ENCODE measurements at places on chromosomes 3 and 15.

DNA sequence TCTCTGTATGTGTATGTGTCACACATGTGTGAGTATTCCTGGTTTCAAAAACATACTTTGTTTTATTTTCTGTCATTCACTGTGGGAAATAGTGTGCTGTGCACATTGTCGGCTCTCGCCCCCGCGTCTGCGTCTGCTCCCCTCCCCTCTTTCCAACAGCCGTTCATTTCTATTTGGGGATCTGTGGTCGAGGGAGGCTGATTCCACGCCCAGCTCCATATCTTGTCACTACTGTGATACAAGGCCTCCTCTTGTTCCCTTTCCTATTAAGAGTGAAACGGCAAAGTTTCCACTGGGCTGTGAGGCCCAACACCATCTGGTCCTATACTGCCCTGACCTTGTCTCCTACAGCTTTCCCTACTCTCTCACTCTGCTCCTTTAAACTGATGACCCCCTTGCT, 172.5 kb upstream of the LRIG1 start:
- H3K36me3 ChIP-seq: no peaks in the 10 kb centered on the region
- H3K4me1 ChIP-seq: no peaks in the 10 kb centered on the region
- no peaks in the 10 kb centered on the region for H3K27me3 ChIP-seq
- no peak overlapping the region for H3K27ac ChIP-seq

DNA sequence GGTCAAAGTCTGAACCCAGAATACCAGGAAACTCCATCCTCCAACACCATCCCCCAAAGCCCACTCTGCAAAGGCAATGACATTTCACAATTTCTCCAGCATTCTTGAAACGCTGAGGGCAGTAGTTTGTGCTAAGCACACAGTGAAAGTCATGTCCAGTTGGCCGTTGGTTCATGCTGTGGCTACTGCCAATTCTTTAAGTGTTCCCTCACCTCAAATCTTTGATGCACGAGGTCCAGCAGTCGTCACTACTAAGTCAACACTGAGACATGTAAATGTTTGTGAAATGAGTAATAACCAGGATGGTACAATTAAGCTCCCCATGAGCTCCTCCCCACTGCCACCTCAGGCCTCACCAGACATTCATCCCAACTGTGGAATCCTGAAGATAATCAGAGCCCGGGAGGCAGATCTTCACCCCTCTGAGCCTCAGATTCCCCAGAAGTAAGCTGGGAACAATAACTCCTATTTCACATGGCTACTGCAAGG, 7.0 kb downstream of the SUCLG2 start:
- no peak for DNase-seq
- H3K27ac ChIP-seq: no peak overlapping the region
- H3K27me3 ChIP-seq: no peaks in the 10 kb centered on the region

DNA sequence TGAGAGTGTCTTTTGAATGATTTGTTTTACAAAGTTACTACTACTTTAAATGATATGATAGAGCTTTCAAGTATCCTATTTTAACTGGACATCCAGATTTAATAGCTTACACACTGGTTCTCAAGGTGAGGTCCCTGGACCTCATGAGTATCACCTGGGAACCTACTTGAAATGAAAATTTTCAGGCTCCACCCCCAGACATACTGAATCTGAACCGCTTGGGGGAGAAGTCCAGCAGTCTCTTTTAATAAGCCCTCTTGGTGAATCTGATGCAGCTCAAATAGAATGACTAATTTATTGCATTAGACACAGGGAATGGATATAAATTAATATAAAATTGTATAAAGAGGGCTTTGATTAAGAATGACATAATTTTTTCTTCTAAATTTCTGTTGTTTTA, 29.4 kb upstream of the SLITRK3 start:
- H3K36me3 ChIP-seq: no peaks in the 10 kb centered on the region
- H3K27ac ChIP-seq: no peak overlapping the region
- no peaks in the 10 kb centered on the region for H3K4me1 ChIP-seq
- no peak overlapping the region for H3K4me3 ChIP-seq

GRCh38 chr3:98514948-98515347, 7.8 kb downstream of the CLDND1 start:
- H3K4me1 ChIP-seq: peaks cover 61% of the 10 kb centered on the region
- H3K36me3 ChIP-seq: peaks cover 78% of the 10 kb centered on the region
- H3K4me3 ChIP-seq: no peak overlapping the region
- no peaks in the 10 kb centered on the region for H3K27me3 ChIP-seq

DNA sequence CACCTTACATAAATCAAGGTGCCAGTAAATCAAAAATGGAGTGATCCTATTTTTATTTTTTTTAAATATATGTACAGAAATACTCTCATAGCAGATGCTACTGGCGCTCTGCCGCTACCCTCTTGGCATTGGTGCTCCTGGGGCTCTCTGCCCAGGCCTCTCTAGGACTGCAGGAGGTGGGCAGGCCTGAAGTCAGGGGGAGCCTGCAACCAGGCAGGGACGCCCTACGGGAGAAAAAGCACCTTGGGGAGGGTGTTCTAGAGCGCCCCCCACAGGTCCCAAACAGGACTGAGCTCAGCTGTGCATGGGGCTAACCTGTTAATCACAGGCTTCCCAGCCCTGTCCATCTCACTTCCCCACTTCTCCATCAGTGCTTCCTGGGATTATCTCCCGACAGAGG, 192.5 kb downstream of the SHQ1 start:
- DNase-seq: no peak
- H3K4me1 ChIP-seq: peaks cover 22% of the 10 kb centered on the region
- no peaks in the 10 kb centered on the region for H3K27me3 ChIP-seq
- no peak overlapping the region for H3K27ac ChIP-seq
- H3K36me3 ChIP-seq: no peaks in the 10 kb centered on the region

GRCh38 chr3:28028554-28028953, 212.9 kb upstream of the CMC1 start:
- H3K4me1 ChIP-seq: no peaks in the 10 kb centered on the region
- no peak overlapping the region for H3K4me3 ChIP-seq
- DNase-seq: no peak
- no peaks in the 10 kb centered on the region for H3K36me3 ChIP-seq
- no peak overlapping the region for H3K27ac ChIP-seq
- no peaks in the 10 kb centered on the region for H3K27me3 ChIP-seq

- no peaks in the 10 kb centered on the region for H3K36me3 ChIP-seq
- peaks cover 92% of the 10 kb centered on the region for H3K4me1 ChIP-seq
- DNase-seq: no peak
- peak overlapping the region; percentile 42 for H3K4me3 ChIP-seq
Measured at GRCh38 chr3:128486681-128487537, 6.1 kb downstream of the GATA2 start.

DNA sequence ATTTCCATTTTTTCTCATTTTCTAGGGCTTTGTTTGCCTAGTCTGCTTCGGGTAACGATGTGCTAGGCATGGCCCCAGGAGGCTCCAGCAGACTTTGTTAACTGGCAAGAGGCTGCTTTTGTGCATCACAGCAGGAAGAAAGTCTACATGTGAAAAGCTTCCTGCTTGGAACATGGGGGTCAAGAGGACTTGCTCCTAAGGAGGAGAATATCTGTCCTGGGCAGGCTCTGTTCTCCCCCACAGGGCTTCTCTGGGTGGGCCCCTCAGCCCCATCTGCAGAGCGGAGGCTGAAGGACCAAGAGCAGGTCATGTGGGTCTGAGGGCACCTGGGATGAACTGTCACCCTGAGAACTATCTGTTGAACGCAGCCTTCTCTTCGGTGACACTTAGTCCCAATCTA, 94.7 kb downstream of the CCNL1 start:
- no peak overlapping the region for H3K27ac ChIP-seq
- no peak overlapping the region for H3K4me3 ChIP-seq
- no peaks in the 10 kb centered on the region for H3K4me1 ChIP-seq
- DNase-seq: no peak
- no peaks in the 10 kb centered on the region for H3K27me3 ChIP-seq

GRCh38 chr3:100020876-100021644, 93.2 kb downstream of the FILIP1L start:
- peak overlapping the region; percentile 14 for H3K27ac ChIP-seq
- DNase-seq: no peak
- peaks cover 15% of the 10 kb centered on the region for H3K4me1 ChIP-seq
- no peaks in the 10 kb centered on the region for H3K27me3 ChIP-seq
- H3K4me3 ChIP-seq: no peak overlapping the region
- no peaks in the 10 kb centered on the region for H3K36me3 ChIP-seq

DNA sequence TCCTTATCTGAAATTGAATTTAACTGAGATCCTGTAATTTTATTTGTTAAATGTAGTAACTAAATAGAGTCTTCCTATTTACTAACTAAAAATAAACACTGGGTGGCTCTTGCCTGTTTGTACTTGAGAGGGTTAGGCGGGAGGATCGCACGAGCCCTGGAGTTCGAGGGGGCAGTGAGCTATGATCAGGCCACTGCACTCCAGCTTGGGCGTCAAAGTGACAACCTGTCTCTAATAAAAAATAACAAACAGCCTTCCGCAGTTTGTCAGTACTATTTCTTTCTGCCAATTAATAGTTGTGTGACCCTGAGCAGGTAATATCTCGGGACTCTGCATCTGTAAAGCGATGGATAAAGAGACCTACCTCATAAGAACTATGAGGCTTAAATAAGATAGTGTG, 768 bp upstream of the PDE12 start:
- peaks cover 43% of the 10 kb centered on the region for H3K4me1 ChIP-seq
- H3K27ac ChIP-seq: peak overlapping the region; percentile 97
- no peak for DNase-seq
- H3K27me3 ChIP-seq: no peaks in the 10 kb centered on the region
- no peaks in the 10 kb centered on the region for H3K36me3 ChIP-seq

DNA sequence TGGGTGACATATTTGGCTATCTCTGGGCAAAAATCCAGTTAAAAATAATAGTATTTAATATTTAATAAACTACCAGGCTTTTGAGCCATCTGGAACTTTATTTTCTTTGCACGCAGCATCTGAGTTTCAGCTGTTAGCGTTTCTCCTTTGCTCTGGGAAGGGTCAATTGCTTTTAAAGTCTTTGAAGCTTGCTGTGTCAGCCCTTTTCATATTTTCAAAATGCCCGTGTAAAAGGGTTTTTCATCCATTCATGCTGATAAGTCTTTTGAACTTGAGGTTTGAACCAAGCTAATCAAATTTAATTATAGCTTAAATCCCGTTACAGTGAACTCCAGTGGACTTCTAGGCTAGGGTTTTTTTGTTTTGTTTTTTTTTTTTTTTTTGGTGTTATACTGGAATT, 79.1 kb downstream of the SLC25A26 start:
- H3K4me1 ChIP-seq: peaks cover 6% of the 10 kb centered on the region
- H3K27me3 ChIP-seq: no peaks in the 10 kb centered on the region
- H3K4me3 ChIP-seq: no peak overlapping the region
- no peak for DNase-seq
- H3K27ac ChIP-seq: no peak overlapping the region
- H3K36me3 ChIP-seq: no peaks in the 10 kb centered on the region

DNA sequence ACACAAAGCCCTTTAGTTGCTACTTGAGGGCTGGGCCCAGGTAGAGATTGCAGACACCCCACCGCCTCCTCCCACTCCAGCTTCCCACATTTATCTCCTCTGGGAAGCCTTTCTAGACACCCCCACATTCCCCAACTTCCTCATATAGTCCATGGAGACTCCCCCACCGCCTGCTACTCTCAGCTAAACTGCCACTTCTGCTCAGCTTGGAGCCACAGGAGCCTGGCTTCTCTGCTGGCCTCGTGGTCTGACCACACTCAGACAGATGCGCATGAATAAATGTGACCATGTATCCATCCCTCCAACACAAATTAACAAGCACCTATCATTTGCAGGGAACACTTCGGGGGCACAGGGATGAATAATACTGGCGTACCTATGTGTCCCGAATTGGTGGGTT, 10.5 kb upstream of the ACSBG1 start:
- H3K36me3 ChIP-seq: no peaks in the 10 kb centered on the region
- no peak overlapping the region for H3K4me3 ChIP-seq
- no peaks in the 10 kb centered on the region for H3K27me3 ChIP-seq

- H3K4me3 ChIP-seq: no peak overlapping the region
- H3K27me3 ChIP-seq: no peaks in the 10 kb centered on the region
- DNase-seq: no peak
- no peaks in the 10 kb centered on the region for H3K4me1 ChIP-seq
Measured at GRCh38 chr3:151584566-151584965, 123.7 kb upstream of the IGSF10 start.

DNA sequence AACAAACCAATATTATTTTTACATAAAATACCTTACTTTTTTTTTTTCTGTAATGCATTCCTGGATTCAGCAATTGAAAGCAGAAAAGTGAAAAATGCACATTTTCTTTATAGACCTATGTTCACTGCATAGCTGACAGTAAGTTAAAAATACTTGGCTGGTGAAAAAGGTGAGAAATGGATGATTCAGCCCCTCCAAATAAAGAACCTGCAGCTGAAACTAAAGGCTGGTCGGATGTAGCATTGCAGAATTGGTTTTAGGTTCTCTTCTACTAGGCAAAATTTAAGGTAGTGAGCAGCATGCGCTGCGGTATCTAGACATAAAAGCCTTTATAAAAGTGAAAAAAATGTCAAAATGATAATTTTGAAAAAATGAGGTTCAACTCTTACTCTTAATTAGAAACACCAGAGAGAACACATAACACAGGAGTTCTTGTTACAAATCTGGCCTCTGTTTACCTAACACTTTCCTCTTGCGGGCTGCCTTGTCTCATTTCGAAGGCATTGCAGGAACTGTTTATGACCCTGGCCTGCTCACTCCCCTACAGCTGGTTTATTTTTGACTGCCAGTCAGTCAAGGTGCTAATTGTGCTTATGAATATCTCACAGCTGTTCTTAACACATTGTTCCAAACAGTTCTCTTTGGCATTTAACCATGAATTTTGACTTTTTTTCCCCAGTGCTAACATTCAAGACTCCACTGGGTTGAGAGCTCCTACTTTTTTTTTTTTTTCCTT, 455.4 kb upstream of the TBL1XR1 start:
- H3K27ac ChIP-seq: no peak overlapping the region
- H3K27me3 ChIP-seq: no peaks in the 10 kb centered on the region
- H3K36me3 ChIP-seq: no peaks in the 10 kb centered on the region
- peaks cover 15% of the 10 kb centered on the region for H3K4me1 ChIP-seq
- no peak for DNase-seq

DNA sequence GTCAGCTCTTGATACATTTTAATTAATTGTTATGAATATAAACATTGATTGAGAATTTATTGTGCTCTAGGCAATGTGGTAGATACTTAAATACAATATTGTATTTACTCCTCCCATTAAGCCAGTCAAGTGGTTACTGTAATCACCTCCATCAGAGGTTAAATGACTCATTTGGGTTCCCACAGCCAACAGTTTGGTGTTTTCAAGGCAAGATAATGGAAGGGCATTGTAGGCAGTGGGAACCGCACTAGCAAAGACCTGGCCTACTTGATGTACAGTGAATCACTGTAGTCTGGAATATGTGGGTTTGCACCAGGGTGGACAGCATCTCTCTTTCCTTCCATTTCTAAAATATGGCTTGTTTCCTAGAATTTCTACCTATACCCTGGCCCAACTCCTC, 127.4 kb downstream of the EDEM1 start:
- no peak for DNase-seq
- H3K4me3 ChIP-seq: no peak overlapping the region
- H3K4me1 ChIP-seq: no peaks in the 10 kb centered on the region
